ENCODE measurements at places on chromosomes 1 and 21.
A peak's percentile ranks its signal among the peaks of the same experiment; 100 is the strongest.

- no peak for DNase-seq
Observed at GRCh38 chr1:1418464-1419362, 2.4 kb downstream of the ANKRD65 start.

GRCh38 chr21:40404396-40404800, 442.6 kb downstream of the DSCAM start:
- no peak for DNase-seq

DNA sequence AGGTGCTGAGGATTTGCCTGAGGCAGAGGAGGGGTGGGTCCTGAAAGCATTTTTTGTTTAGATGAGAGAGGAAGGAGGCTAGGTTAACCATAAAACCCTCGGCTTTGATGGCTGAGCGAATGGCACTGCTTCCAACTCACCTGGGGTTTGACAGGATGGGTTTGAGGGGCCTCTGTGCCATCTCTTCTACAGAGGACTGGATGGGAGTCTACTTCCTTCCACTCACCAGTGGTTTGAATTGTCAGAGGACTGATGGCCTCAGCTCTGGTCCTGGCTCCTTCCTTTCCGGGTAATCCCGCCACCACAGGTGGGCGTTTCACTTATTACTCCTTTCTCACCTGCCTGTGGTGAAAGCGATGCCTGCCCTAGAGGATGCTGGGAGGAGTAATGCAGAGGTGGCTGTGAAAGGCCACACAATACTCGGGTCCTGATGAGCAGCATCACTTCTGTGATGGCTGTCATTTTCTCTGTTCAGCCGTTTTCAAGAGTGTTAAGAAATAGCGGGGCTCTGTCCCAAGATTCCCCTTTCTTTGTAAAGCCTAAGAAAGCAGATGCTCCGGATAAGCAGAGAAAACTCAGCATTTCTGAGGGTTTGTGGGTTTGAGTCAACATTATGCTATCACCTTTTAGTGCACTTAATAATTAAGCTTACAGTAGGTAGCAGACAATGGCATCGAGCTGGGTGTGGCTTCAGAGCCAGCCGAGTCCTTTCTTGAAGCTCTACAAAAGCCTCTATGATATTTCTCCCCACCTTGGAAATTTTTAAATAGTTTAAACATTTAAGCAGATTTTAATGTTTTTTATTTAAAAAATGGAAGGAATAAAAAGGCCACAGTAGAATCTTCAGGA, 220.7 kb downstream of the HLX start:
- DNase-seq = no peak

DNA sequence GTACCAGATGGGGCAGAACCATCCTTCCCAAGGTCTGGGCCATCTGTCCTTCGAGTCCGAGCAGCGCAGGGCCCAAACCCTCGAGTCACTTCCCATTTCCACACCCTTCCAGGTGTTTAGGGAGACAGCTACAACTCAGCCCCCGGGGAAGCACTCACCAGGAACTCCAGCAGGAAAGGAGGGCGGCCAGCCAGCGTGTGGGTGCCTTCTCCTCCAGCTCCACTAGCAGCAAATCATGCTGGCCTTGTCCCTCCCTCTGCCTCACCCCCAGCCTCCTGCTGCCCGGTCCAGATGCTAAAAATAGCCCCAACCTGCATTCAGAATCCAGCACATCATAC, 56.1 kb downstream of the RIPK4 start:
- no peak for DNase-seq

- DNase-seq = no peak
Observed at GRCh38 chr1:232046451-232047306, 420.1 kb downstream of the DISC1 start.

- no peak for DNase-seq
Observed at GRCh38 chr1:41720861-41721410, 197.8 kb downstream of the HIVEP3 start.

- DNase-seq = no peak
Observed at GRCh38 chr1:46173361-46173856, 1.5 kb upstream of the TSPAN1 start.

DNA sequence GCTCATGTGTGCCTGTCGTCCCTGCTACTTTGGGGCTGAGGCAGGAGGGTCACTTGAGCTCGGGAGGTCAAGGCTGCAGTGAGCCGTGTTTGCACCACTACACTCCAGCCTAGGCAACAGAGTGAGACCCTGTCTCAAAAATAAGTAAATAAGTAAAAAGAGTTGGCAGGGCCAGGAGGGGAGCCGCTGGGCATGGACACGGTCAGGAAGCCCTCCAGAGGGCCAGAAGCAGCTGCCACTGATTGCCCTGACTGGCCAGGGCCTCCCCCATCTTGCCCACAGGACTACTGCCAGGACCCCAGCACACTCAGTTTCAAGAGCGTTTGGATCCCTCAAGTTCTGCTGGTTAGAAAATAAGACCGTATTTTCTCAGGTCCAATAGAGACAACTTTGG, 112.2 kb upstream of the IPO9 start:
- no peak for DNase-seq

DNA sequence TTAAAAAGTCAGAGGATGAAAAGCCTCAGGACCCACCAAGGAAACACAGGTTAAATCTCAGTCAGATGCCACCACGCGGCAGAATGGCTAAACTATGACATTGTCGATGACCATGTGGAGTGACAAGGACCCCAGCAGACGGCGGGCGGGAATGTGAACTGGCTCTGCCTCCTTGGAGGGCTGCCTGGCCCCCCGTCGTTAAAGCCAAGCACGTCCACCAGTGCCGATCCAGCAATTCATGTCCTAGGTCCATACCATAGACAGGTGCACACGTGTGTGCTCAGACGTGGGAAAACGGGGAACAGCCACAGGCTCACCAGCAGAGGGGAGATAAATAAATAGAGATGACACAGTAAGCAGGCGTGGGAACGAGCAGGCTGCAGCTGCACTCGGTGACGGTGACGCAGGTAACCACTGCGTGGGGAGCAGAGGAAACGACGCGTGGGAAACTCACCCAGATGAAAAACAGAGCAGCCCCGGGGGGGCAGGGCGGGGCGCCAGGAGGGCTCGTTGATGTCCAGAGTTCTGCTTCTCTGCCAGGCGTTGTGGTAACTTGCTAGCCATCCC, 28.3 kb upstream of the PCBP3 start:
- DNase-seq = peak; percentile 65

- DNase-seq = no peak
Observed at GRCh38 chr1:220182111-220182510, 88.2 kb downstream of the IARS2 start.

DNA sequence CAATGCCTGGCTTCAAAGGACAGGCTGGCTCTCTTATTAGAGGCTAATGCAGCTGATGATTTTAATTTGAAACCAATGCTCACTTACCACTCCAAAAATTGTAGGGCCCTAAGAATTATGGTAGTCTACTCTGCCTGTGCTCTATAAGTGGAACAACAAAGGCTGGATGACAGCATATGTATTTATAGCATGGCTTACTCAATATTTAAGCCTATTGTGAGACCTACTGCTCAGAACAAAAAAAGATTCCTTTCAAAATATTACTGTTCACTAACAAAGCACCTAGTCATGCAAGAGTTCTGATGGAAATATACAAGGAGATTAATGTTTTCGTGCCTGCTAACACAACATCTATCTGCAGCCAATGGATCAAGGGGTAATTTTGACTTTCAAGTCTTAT, 73.8 kb upstream of the DUSP10 start:
- no peak for DNase-seq

GRCh38 chr21:46124083-46124925, 26.4 kb downstream of the COL6A2 start:
- DNase-seq = no peak

DNA sequence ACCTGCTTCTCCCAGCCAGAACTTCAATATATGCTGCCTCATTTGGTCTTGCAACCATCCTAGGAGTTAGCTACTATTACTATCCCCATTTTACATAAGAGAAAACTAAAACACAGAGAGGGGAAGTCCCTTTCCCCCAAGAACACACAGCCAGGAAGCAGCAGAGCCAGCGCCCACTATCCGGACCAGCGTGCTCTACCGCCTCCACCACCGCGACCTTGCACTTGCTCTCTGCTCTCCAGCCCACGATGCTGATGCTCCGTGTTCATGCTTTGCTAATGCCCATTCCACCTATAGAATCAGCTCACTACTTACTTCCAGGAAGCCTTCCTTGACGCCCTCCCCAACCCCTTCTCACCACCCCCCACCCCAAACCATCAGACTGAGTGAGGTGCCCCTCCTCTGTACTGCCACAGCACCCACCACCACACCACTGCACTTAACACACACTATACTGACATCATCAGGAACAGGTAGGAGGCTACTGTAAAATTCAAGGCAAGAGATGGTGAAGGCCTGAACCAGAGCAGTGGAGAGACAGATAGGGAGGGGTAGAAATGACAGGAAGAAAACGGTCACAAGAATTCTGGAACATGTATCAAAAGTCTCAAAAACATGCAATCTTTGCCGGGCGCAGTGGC, 9.4 kb downstream of the TMEM53 start:
- peak; percentile 7 for DNase-seq

- DNase-seq = no peak
Observed at GRCh38 chr1:35925741-35926140, 5.2 kb upstream of the AGO3 start.

- no peak for DNase-seq
Observed at GRCh38 chr1:1898246-1898933, 7.5 kb upstream of the GNB1 start.

DNA sequence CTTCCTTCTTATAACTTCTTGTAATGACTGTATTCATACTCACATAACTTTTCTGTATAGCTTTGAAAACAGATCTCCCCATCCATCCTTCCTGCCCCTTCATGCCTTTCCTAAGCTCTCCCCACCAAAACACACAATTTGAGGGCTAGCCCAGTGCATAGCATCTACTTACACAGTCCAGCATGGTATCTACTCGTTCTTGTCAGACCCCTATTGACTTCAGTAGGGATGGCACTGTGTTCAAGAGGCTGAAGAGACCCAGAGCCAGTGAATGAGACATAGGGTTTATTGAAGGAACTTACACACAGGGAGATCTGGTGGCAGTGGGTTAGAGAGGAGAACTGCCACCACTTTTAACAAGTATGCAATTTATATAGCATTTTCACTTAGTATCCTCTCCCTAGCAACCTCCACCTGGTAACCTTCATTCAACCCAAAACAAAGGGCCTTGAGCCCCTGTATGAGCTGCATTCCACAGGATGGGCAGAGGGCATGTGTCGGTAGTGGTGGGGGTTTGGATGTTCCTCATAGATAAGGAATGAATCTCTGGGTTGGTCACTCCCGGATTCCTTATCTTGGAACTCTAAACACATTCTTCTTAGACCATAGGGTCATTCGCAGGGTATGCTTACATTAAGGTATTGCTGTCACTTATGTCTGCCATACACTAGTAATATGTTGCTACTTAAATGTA, 64.9 kb upstream of the GNG12 start:
- DNase-seq = no peak

DNA sequence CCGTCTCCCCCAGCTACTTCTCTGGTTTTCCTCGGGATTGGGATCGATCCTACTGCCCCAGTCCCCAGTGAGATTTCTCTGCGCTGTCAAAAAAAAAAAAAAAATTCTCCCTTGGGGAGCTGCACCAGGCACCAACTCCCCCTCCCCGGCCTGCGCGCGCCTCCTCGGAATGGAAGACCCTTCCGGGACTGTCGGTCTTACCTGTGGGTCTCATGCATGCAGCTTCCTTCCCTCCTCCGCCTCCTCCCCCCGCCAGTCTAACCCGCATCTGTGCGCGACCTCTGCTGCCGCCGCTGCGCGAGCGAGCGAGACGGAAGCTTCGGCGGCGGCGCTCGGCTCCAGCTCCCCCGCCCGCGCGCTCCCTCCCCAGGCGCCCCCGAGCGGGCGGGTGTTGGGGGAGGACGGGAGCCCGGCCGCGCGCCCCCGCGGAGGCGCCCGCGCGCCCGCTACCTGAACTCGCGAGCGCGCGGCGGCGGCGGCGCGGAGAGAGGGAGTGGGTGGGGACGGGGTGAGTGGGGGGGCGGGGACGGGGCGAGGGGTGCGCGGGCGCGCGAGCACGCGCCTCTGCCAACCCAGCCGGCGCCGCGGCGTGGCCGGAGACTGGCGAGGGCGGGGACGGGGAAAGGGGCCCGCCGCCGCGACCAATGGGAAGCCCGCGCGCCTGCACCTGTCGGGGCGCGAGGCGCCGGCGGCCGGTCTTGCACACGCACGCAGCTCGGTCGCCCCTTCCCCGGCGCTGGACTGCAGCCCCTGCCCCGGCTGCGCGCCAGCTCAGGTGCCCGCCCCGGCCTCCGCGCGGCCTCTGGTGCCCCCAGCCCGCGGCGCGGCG, at the start of gene SUSD4:
Gene SUSD4, minus strand, starts transcription at position 321 of the 829 bp plus-strand sequence. CDS start 751 bp downstream, outside the sequence.
- DNase-seq = peak; percentile 45
